ENCODE measurements at places on chromosomes 4 and X.

DNA sequence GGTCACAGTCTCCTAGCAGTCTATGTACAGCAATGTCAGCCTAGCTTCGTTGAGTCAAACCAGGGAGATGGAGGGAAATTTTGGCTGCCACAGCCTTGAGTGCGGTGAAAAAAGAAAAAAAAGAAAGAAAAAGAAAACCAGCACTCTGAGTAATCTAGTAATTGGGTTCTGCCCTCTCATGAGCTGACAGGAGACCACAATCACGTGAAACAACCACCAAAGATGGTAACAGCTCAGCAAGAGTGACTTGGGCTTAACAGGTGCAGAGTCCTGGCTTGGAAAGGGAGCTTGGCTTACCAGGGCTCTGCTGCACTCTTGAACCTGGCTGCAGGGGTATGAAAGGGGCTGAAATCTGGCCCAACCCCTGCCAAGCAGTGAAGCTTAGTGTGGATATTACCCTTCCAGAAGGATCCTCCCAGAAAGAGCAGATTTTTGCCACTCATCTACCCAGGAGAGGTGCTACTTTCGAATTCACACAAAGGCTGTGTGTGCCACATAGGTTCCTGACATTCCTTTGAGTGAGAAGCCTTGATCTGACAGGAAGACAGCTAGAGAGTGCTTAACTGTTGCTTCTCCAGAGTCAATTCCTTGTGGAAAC is 350.3 kb downstream of the PTTG2 start:
- H3K4me1 ChIP-seq = peaks cover 78% of the 10 kb centered on the region
- peak; percentile 87 for DNase-seq
- H3K27me3 ChIP-seq = peaks cover 7% of the 10 kb centered on the region

DNA sequence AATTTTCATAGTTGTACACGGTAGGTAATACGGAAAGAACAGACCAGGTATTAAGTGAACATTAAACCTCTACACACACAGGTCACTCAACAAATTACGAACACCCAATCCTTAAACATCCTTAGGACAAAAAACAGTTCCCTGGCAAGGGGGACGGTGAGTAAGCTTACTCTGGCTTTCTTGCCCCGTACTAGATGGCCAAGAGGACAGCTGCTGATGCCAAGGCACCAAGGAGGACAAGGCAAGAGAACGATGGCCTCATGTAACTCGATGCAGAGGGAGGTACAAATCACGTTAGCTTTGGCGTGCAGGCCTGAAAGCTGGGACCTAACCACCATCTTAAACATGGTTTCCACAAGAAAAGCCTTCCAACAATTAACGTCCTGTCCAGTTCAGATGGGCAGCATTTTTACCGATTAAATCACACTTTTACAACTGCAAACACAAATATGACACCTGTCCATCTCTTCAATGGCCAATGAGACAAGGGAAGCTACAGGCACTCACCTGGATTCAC is 23.7 kb downstream of the FAT1 start:
- no peaks in the 10 kb centered on the region for H3K27me3 ChIP-seq
- H3K4me1 ChIP-seq = no peaks in the 10 kb centered on the region
- H3K27ac ChIP-seq = no peak overlapping the region
- DNase-seq = no peak
- H3K36me3 ChIP-seq = no peaks in the 10 kb centered on the region

- peaks cover 24% of the 10 kb centered on the region for H3K27me3 ChIP-seq
- no peak for DNase-seq
- peak overlapping the region; percentile 67 for H3K27ac ChIP-seq
- H3K4me1 ChIP-seq = peaks cover 17% of the 10 kb centered on the region
These were observed 64.6 kb downstream of the TRAPPC11 start for GRCh38 chr4:183723561-183724228.

DNA sequence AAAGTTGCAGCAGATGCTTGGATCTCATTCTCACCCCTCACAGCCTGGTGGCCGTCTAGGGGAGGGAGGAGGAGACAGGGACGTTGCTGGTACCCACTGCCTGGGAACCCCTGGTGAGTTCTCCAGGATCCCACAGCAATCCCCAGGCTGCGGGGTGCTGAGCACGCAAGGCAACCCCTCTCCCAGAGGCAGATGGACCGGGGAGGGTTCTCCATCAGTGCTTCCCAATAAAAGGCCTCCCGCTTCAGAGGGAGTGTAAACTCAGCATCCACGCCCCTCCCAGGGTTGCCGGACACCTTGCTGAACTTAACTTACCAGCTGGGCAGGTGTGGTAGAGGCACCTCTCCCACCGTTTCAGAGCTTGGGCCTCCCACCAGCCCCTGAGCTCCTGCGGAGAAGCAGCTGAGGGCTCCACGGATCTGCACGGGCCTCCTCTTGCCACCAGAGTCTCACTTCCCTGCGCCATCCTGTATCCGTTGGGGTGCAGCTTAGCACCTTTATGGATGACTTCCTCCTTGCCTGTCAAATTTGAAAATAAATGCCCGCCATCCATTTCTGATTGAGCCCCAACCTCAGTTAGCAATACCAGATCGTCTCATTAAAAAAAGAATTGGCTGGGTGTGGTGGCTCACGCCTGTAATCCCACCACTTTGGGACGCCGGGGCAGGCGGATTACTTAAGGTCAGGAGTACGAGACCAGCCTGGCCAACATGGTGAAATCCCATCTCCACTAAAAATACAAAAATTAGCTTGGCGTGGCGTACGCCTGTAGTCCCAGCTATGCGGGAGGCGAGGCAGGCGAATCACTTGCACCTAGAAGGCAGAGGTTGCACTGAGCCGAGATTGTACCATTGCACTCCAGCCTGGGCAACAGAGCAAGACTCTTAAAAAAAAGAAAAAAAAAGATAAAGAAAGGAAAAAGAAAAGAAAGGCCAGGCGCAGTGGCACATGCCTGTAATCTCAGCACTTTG is 14.8 kb upstream of the TBC1D14 start:
- peaks cover 8% of the 10 kb centered on the region for H3K36me3 ChIP-seq
- peak overlapping the region; percentile 68 for H3K27ac ChIP-seq
- H3K4me3 ChIP-seq = no peak overlapping the region
- no peak for DNase-seq

DNA sequence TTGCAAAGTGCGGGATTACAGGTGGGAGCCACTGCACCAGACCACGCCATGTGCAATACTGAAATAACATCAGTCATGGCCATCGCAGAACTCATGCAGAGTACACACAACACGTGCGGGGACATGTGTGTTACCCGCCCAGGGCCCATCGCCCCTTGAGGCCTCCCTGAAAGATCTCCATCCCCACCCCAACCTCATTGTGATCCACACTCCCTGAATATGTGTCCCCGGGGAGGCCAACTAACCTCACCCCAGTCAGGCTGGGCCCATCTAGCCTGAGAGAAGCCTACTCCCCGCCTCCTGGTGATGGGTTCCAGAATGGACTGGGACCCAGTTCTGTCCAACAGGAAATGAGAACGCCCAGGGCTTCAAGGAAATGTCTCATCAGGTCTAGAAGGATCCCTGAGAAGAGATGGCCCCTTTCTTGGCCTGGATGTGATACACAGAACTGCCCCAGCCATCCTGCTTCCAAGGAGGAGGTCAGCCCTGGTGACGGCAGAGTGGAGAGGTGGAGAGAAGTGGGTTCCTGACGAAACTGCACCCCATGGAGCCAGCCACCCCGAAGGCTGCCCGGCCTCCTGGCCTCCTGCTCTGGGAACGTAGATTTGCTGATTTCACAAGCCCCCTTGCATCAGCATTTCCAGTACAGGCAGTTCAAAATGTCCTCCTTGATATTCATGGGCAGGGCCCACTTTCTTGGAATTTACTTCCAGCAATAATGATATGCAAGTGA is 22.5 kb upstream of the CLDN24 start:
- H3K4me3 ChIP-seq = no peak overlapping the region
- peaks cover 12% of the 10 kb centered on the region for H3K4me1 ChIP-seq
- H3K27me3 ChIP-seq = peaks cover 20% of the 10 kb centered on the region
- DNase-seq = no peak
- H3K36me3 ChIP-seq = no peaks in the 10 kb centered on the region

DNA sequence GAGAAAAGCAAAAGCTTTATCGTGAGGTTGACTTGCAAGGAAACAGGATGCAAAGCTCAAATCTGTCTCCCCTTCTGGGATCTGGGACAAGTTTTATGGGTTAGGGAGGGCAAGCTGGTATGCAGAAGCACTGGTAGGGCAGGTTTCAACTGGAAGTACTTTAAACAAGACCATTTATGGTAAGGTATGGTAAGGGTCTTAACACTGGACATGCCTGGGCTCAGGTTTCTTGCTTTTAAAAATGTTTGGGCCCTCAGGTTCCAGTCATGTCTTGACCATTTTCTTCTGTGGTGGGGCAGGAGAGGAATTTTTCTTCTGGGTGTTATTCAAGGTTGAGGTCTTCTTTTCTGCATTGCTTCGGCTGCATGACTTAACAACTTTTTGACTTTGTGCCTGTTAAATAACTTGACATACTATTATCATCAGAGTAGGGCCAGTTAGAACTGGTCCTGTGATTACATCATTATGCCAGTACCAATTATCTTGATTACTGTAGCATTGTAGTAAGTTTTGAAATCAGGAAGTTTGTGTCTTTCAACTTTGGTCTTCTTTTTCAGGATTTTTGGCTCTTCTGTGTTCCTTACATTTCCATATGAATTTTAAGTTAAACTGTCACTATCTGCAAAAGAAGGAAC is 33.7 kb downstream of the CD38 start:
- peaks cover 54% of the 10 kb centered on the region for H3K36me3 ChIP-seq
- H3K4me3 ChIP-seq = no peak overlapping the region
- H3K27me3 ChIP-seq = no peaks in the 10 kb centered on the region
- no peak for DNase-seq
- no peak overlapping the region for H3K27ac ChIP-seq
- peaks cover 42% of the 10 kb centered on the region for H3K4me1 ChIP-seq

- no peak overlapping the region for H3K4me3 ChIP-seq
- H3K4me1 ChIP-seq = peaks cover 20% of the 10 kb centered on the region
- DNase-seq = no peak
- no peak overlapping the region for H3K27ac ChIP-seq
- peaks cover 2% of the 10 kb centered on the region for H3K27me3 ChIP-seq
These were observed 1.4 kb downstream of the CLDN22 start for GRCh38 chr4:183318656-183319055.

GRCh38 chrX:140164391-140164790 is 199.1 kb upstream of the CXorf66 start:
- no peak overlapping the region for H3K27ac ChIP-seq
- H3K4me1 ChIP-seq = no peaks in the 10 kb centered on the region
- H3K27me3 ChIP-seq = no peaks in the 10 kb centered on the region
- no peaks in the 10 kb centered on the region for H3K36me3 ChIP-seq

DNA sequence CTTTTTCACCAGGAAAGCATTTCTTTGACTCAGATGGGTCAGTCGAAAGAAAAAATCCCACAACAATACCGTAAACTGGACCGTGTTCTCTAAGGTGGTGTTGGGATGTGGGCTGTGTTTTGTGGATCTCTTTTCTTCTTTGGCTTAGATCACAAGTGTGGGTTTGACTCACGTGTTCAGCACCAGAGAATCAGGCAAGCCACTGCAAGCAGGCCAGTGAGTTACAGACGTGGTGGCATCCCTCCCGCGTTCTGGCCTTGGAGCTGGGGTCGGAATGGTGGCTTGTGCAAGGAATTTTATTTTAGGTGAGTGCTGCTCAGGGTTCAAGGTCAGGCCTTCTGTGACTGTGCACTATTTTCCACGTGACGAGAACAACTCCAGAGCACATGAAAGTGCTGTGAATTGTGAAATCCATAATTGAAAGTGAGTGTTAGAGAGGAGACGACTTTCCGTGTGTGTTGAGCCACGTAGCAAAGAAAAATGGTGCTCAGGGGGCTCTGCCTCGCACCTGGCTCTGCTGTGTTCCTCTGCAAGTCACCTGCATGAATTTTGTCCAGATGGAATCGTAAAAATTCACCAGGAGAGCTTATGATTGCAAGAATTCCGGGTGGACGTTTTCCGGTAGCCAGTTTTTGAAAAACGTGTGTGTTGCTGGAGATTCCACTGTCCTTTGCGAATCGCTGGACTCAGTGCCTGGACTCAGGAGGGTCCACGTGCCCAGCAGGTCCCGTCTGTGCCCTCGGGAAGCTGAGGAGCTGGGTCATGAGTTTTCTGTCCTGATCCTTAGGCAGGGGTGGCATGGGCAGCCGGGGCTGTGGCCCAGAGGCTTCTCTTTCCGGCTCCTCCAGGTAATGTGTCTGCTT is 33.6 kb upstream of the HGFAC start:
- H3K4me3 ChIP-seq = no peak overlapping the region
- no peak overlapping the region for H3K27ac ChIP-seq
- H3K4me1 ChIP-seq = no peaks in the 10 kb centered on the region
- no peaks in the 10 kb centered on the region for H3K36me3 ChIP-seq

DNA sequence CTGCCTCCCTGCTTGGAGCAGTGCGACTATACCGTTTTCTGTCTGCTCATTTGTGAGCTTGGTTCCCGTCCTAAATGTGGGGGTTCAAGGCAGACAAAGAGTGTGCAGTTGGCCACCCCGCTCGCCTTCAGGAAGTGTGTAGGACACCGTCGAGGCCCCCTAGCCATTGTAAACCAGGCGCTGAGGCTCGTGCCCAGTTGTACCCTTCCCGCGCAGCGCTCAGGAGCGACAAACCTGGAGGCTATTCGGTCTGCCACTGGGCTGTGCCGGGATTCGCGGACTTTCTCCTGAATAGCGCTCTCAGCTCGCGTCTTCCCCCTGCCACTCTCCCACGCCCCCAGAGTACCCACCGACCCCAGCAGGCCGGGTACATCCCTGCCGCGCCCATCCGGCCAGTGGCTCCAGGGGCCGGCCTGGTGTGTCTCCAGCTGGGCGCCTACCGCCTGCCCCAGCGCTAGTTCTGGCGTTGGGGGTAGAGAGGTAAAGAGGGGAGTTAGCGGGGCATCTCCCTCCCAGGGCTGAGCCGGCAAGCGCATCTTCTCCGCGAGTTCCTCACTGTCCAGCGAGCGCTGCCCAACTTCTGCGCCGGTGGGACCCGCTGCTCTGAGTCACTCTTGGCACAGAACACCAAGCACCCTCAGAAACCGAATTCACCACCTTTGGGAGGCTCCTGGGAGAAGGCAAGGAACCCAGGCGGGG is 880 bp upstream of the LONRF3 start:
- DNase-seq = no peak
- peaks cover 53% of the 10 kb centered on the region for H3K27me3 ChIP-seq
- no peak overlapping the region for H3K4me3 ChIP-seq
- H3K27ac ChIP-seq = no peak overlapping the region
- peaks cover 13% of the 10 kb centered on the region for H3K4me1 ChIP-seq

GRCh38 chr4:7168106-7168505 is 24.2 kb upstream of the SORCS2 start:
- H3K4me1 ChIP-seq = peaks cover 9% of the 10 kb centered on the region
- H3K27me3 ChIP-seq = peaks cover 8% of the 10 kb centered on the region
- H3K4me3 ChIP-seq = no peak overlapping the region
- no peak for DNase-seq
- H3K27ac ChIP-seq = no peak overlapping the region
- H3K36me3 ChIP-seq = no peaks in the 10 kb centered on the region

Data from activated CD4-positive, alpha-beta T cell treated with anti-CD3 and anti-CD28 coated beads, Interleukin-2, amount 10 ng/mL, durations not matched to agents 7 days and 5 days (primary cell).